ENCODE measurements at places on chromosomes 13 and 19.

DNA sequence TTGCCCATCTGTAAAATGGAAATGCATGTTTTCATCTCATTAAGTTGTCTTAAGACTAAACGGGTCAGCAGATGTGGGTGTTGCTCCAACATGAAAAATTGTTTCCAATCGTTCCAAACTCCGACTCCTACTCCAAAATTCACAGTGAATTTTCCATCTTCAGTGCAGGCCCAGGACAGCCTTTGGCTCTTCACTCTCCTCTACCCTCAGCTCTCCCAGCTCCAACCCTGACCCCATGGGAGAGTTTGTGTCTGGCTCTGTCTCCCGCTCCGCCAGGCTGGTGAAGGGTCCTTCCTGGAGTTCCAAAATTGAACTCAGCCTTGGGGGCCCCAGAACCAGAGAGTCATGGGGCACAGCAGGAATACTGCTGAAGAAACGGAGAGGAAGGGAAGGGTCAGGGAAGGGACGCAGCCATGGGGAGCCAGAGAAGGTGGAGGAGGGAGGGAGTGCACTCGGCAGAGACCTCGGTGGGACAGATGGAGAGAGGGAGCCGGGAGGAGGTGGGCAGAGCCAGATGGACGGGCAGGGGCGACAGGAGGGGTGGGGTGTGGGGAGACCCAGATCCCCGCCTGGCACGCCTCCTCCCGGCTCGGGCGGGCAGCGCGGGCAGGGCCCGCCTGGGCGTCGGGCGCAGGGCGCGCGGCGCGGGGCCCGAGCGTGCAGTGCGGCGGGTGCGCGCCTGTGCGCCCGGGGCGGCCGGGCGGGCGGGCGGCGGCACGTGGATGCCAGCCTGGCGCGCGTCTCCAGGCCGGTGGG, 45.6 kb downstream of the CELF5 start:
- no peak for DNase-seq

GRCh38 chr19:4149518-4150288, 3.7 kb upstream of the CREB3L3 start:
- no peak for DNase-seq

GRCh38 chr19:47243364-47243775, 12.4 kb upstream of the BBC3 start:
- no peak for DNase-seq

GRCh38 chr19:45568732-45569131, 15.9 kb downstream of the OPA3 start:
- peak; percentile 83 for DNase-seq

GRCh38 chr13:112928972-112929782, 39.8 kb upstream of the MCF2L start:
- no peak for DNase-seq

DNA sequence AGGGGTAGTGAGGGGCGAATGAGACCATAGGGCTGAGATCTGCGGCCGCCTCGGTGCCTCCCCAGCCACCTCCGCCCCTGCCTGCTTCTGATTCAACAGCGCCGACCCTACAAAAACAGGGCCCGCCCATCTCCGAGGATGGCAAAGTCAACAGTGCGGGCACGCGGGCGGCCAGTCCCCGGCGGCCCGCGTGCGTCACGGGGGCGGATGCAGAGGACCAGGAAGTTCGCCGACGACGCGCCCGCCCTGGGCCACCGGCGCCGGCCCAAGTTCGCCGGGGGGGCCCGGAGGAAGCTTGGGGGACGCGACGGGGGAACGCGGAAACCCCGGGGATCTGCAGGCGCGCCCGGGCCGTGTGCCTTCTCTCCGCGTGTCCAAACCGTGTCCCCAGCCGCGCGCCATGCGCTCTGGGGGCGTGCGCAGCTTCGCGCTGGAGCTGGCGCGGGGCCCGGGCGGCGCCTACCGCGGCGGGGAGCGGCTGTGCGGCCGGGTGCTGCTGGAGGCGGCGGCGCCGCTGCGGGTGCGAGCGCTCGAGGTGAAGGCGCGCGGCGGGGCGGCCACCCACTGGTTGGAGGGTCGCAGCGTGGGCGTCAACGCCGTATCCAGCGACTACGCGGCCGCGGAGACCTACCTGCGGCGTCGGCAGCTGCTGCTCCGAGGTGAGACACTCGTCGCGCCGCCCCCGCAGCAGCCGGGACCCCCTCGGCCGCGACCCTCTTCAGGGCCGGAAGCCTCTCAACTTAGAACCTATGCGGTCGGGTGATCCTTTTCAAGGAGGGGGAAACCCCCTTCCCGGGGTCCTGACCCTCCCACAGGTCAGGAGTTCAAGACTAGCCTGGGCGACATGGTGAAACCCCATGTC, 6.8 kb upstream of the ARRDC2 start:
- DNase-seq = peak; percentile 65

DNA sequence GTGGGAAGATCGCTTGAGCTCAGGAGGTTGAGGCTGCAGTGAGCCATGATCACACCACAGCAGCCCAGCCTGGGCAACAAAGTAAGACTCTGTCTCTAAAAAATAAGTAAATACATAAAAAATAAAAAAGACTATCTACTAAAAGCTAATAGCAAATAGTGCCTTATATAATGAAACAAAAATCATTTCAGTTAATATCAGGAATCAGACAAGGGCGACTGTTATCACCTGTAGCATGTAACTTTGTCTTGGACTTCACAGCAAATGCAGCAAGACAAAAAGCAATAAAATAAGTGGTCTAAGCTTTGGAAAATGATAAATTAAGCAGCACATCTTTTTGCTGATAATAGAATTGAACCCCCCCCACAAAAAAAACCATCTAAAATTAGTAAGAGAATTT, 21.2 kb upstream of the GPI start:
- no peak for DNase-seq

GRCh38 chr19:13935765-13936510, 2.3 kb downstream of the PODNL1 start:
- no peak for DNase-seq

Measured in HCEC 1CT (cell line).